ENCODE measurements at places on chromosomes 5 and 9. TPM values are rescaled to one million over a fixed set of nuclear protein-coding genes. Genes with fewer than 3 reads are reported as not detected.

EDIL3 gene
- 11.1 TPM for total RNA-seq

PCDHB9 gene
- not detected for total RNA-seq

KIAA0825 gene
- 2.0 TPM for total RNA-seq

MAMDC4 gene
- total RNA-seq: 2.5 TPM

SEMA5A gene
- total RNA-seq: 6.4 TPM

OR1J2 gene
- not detected for total RNA-seq

OR1Q1 gene
- not detected for total RNA-seq

VCAN gene
- 84.9 TPM for total RNA-seq
